ENCODE measurements at places on chromosomes 5 and 9.

GRCh38 chr5:173391031-173391430, 62.8 kb upstream of the STC2 start:
- no peak for DNase-seq

DNA sequence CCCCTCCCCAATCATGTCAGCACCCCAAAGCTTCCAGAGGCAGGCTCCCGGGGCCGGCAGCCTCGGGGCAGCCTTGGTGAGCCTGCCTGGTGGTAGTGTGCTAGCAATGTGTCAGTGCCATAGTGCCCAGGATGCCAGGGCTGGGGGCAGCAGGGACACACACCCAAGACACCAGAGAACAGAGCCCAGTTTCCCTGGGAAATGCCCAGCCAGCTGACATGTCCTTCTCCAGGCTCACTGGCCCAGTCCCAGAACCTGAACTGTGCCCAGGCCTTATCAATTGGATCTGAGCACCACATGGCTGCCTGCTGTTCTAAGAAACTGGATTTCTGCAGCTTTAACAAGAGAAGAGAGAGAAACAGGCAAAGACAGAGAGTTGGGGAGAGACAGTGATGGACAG, 74.9 kb upstream of the LRRTM2 start:
- DNase-seq, result no peak

- no peak for DNase-seq
These were observed 283.6 kb upstream of the PRDM9 start for GRCh38 chr5:23223846-23224245.

GRCh38 chr5:160492565-160492964, 70.9 kb downstream of the PTTG1 start:
- no peak for DNase-seq

DNA sequence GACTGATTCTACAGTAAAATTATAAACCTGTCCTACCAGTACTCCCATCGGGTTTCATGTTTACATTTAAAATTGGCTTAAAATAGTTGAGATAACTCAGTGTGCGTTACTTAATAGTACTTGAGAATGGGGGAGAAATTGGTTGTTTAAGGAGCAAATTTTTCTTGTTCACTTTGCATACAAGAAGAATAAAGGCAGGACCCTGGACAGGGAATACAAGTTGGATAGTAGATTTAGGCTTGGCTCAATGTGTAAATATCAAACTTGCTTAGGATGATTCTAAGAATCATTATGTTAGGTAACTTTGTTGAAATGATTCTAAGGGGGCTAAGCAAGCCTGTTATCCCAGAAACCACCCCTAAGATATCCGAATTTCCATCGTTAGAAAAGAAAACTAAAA, 448.4 kb upstream of the TLE4 start:
- no peak for DNase-seq

- DNase-seq, result no peak
These were observed 8.3 kb downstream of the HNRNPH1 start for GRCh38 chr5:179615203-179615602.

DNA sequence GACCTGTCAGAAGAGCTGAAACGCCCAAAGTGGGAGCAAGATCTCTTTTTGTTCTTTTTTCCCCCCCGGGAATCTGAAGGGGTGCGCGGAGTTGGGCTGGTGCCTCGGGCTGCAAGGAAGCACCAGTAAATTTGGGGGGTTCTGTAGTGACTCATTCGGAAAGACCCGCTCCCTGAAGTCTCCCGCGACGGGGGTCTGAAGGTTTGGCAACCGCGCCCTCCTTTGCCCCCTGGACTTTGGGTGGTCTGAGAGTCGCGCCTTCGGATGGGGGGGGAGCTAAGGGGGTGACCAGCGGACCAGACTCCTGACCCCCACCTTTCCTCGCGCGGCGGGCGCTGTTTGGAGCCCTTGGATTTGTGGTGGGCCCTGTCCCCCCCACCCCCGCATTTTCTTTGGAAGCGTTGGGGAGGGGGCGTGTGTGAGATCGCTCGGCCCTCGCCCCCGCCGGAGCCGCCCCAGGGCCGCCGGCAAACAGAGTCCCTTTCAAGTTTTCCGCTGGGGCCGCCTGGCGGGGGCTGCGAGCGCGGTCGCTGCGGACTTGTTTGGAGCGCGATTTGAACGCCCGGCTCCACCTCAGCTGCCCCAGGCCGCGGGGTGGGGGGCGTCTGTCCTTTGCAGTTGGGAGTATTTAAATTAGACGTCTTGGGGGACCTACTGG, 2.0 kb downstream of the CXXC5 start:
- no peak for DNase-seq

GRCh38 chr5:23257656-23258055, 249.8 kb upstream of the PRDM9 start:
- DNase-seq, result no peak

GRCh38 chr9:131465401-131465800, 37.3 kb upstream of the POMT1 start:
- no peak for DNase-seq

DNA sequence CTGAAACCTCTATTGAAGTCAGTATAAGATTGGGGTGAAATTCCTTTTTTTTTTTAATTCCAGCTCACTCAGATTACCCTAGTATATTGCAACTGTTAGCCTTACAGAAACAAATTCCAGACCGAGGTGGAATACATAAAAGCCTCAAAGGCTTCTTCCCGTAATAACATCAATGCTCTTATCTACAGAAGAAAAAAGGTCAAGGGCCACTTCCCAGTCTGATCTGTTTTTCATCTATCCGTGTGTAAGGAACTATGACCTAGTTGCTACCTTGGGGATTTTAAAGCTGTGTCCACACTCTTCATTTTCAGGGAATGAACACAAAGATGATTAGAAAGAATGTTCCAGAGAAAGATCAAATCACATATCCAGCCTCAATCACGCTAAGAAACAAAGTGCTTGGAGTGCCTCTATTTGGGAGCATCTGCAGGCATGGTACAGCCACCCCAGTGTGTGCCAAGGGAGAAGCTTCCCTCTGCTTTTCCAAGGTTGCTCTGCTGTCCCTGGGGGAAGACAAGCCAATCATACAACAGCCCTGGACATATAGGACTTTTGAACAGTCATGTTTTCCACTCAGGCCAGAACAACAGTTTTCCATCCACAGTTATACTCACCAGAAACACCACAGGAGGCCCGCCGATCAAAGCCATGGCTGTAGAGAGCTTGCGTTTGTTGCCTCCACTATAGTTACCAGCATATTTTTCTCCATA, 23.5 kb downstream of the NIPSNAP3B start:
- DNase-seq, result no peak

DNA sequence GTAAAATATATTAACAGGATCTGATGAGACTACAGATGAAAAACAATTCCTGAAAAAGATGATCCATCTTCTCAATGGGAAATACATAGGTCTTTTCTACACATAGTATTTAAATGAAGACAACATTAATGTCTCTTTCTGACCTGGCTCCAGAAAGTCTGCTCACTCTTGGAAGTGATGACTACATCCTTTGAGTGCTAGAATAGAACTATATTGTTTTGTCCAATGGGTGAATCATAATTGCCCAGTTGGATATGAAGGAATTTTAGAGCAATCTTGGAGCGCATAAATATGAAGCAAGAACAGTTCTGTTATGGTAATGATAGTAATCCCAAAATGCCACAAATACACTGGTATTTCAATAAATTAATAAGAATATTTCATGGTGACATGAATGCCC, 322.1 kb downstream of the DEPDC1B start:
- DNase-seq, result no peak

- no peak for DNase-seq
These were observed 82.4 kb upstream of the MIER3 start for GRCh38 chr5:57034201-57034916.

DNA sequence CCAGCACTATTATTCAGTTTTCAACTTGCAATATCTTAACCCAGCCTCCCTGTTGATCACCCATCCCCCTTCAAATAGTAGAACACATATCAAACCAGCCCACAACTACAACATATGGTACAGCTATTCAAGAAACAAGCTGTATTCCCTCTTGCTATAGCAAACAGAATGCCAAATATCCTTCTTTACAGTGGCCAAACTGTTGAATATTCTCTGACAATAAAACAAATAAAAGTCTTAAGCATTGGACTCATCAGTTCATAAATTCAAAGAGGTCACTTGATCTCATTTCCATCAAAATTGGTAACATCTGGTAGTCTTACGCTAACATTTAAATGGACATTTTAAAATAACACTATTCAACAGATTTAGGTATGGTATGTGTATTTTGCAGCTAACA, 350.8 kb downstream of the EFNA5 start:
- DNase-seq, result no peak

- no peak for DNase-seq
These were observed 332.6 kb upstream of the PDE4D start for GRCh38 chr5:60226128-60226527.

Measured in central memory CD4-positive, alpha-beta T cell (primary cell).